ENCODE measurements at places on chromosomes 6 and 20. TPM values are rescaled to one million over a fixed set of nuclear protein-coding genes. Genes with fewer than 3 reads are reported as not detected.

The CST2 gene
- not detected for total RNA-seq

GRCh38 chr20:50482396-50482981, 27.7 kb upstream of the PTPN1 start:
- DNase-seq: no peak

DNA sequence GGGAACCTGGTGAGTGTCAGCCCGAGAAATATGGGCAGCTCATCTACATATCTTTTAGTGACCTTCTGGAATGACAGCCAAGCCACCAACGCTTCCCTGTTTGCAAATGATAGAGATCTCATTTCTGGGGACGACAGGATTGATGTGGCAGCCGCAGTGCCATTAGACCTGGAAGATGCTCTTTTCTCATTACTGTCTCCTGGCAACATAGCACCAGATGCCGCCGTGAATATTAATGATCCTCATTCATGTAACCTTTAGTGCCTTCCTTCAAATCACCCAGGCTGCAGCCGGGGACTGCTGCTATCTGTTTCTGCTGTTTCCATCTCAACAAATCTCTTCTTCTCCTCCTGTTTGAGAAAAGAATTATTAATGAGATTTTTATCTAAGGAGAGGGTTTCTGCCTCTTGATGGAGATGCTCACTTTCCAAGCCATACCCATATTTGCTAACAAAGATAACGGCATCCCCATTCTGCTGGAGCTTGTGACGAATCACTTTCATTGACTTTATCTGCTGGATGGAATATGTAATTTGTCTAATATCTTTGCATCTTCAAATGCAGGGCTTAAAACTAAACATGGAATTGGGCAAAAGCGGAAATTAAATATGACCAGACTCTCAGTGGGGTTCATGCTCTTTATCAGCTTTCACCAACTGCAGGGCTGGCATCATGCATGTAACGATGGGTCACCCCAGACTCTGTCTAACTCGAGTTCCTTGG, 74.8 kb upstream of the KIF16B start:
- DNase-seq: no peak

DNA sequence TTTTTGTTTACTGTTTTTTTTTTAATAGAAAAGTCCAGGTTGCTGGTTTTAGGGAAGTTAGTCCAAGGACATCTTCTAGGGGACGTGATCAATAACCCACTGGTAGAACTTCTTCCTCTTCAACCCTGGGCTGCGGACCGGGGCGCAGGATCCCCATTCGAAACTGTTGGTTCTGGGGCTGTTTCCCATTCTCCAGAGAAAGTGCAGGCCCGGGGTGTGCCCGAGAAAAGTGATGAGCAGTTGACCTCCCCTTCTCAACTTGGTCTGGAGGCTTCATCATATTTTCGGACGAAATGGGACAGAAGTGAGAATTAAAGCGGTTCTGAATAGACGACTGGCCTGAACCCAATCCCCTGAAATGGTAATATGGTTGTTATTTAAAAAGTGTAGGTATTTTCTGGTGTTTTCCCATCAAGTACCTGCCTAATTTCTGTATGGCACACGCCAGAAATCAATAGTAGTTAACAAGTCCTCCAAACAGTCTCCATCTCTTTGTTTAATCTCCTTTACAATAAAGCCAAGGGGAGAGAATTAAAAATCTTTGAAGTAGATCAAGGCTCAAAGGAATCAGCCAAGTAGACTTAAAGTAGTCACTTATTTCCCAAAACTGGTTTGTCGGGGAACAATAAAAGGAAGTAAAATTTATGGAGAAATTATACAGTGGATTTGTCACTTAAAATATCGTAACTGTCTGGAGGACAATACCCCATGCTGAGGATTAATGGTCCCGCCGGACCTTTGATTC, 550 bp upstream of the PRDM13 start:
- DNase-seq: no peak
